IMR-90 (cell line): ENCODE measurements at places on chromosomes 11 and 22.

DNA sequence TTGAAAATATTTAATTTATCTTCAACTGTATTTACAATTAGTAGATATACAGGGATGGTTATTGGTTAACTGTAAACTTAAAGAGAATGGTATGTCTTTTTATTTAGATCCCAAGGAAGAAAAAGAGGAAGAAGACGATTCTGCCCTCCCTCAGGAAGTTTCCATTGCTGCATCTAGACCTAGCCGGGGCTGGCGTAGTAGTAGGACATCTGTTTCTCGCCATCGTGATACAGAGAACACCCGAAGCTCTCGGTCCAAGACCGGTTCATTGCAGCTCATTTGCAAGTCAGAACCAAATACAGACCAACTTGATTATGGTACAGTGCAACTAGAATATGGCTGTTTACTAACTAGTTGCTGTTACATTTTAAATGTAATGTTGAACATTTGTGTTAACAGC, 12.7 kb upstream of the CNTF start:
- DNase-seq: no peak

DNA sequence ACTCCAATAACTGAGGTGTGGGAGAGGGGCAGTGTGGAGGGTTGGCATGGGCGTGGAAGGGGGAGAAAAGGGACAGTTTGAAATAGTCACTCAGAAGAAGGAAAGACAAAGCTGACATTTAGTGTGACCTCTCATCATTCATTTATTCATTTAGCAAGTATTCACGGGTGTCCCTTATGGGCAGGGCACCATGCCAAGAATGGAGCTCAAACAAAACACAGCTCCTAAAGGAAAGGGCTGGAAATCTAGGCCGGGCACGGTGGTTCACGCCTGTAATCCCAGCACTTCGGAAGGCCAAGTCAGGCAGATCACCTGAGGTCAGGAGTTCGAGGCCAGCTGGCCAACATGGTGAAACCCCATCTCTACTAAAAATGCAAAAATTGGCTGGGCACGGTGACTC, 19.4 kb upstream of the DGKZ start:
- no peak for DNase-seq

DNA sequence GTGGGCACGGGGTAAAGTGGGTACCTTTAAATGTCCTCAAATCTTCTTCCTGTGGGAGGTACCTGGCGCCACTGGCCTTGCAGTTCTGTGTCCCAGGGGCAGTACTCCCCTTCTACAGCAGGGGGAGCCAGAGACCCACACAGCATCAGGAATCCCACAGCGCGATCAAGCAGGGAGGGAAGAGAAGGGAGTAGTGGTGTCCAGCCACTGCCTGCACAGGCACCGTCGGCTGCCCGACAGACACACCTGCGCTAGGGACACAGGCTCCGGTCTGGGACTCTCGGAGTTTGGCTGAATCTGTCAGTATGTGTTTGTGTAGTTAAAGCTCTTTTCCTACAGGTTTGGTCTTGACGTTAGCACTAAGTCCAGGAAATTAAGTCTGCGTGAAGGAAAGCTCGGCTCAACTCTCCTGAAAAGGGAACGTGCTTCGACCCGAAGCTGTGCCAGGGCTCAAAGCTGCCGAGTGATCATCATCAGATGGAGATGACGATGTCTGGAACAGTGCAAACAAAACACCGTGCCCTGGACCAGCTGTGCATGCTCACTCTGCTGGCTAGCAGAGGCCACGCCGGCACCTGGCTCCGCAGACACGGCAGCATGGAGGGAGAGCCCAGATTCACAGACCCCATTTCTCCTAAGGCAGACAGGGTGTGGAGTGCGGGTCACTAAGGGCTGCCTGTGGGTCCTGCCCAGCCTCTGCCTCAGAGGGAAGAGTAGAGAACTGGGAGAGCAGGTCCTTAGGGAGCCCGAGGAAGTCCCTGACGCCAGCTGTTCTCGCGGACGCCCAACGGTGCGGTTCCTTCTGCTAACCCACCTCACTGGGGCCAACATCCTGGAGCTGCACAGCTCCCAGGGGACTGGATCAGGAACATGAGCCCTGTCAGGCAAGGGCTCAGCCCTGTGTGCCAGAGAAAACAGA, 56.0 kb upstream of the BID start:
- peak; percentile 75 for DNase-seq

DNA sequence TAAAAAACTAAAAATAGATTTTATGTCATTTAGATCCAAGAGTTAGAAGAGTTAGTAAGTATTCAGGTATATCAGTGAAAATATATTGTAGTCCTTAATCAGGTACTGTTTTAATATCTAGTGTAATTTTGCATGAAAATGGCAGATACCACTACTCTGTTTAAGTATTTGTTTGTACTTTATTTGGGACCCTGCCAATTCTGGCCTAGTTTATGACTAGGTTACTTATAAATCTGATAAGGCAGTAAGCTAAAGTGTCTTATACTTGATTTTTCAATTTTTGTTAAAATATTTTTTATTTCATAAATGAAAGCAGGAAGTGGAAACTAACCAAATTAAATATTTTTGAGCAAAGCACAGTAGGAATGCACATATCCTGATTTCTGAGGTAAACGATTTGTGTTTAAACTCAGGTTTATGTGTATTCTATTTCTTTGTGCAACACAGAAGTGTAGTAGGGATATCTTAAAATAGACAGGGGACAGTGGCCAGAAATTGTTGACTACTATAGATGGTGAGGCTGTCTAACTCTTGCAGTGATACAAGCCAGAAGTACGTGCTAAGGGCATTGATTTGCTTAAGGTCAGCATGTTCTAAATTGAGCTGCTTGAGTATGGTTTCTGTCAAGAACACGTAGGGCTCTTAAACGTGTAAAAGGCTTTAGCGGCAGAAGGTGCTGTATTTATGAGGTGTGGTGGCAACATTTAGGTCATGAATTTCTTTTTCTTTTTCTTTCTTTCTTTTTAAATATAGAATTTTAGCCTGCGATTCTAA, 34.0 kb downstream of the HIPK3 start:
- DNase-seq: peak; percentile 18

- DNase-seq: no peak
Measured at GRCh38 chr22:43346521-43346929, 3.4 kb upstream of the SCUBE1 start.

DNA sequence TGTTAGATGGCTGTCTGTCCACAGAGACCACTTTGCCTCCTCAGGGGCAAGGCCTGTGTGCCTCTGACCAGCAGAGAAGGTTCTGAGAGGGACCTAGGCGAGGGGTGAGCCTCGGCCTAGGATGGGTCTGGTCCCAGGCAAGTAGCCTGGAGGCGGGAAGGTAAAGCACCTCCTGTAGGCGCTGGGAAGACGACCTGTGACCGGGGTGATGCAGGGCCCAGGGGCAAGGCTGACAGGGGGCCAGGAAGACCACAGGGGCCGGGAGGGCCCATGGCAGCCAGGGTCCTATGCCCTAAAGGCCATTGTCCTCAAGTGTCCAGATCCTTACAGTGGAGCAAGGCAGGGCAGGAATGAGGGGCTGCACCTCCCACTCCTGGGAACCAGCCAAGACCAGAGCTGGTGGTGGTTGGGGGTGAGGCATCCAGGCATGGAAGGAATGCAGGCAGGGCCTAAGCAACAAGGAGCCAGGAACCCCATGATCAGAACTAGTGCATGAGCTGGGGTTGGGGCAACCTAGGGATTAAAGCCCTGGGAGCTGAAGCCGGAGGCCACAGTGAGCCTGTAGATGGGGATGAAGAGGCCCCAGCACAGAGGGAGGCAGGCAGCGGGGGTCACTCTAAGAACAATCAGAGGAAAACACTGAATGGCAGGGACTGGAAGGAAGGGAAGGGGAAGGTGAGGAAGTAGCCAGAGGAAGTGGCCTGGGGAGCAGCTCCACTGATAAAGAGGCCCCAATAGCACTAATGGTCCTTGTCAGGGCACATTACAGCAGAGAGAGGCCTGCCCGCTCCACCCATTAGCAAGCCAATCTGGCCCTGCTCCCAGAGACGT, 32.9 kb upstream of the KLHL35 start:
- DNase-seq: peak; percentile 52

GRCh38 chr11:46972343-46972742, 35.8 kb downstream of the CSTPP1 start:
- DNase-seq: no peak

GRCh38 chr11:134819041-134819440, 407.0 kb upstream of the B3GAT1 start:
- DNase-seq: no peak

DNA sequence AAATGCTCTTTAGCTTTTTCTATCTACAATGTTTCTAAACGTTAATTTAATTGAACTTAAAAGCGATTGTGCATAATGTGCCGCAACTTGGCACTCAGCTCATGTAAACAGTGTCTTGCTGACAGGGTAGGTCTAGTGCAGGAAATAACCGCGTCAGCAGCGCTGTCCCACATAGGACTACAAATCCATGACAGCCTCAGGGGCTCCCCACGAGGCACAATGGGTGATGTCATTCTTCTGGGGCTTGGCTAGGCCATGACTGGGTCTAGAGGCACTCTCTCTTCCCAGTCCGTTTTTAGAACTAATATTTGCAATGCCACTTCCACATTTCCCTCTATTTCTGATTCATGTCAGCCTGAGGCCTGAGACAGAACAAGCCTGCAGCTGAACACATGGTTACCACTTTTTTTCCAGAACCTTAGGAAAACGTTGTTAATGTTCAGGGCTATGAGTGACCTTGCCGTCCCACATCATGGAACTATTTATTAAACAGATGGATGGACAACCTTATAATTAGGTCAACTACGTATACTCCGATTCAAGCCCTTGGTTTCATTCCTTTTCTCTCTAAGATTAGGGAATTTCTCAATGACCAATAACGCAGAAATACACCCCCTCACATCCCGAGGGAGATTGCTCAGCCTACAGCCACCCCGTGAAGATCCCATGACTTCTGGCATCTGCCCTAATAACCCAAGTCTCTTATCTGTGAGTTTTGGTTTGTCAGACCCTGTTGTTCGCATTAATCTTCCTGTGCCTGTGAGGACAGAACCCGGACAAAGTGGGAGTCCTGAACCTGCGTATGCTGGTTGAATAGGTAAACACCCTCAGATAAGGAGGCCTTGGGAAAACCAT, 19.4 kb upstream of the SNX32 start:
- DNase-seq: peak; percentile 28

- DNase-seq: no peak
Measured at GRCh38 chr11:131418189-131418588, 47.8 kb downstream of the NTM start.

- DNase-seq: no peak
Measured at GRCh38 chr22:35785181-35785923, 67.7 kb downstream of the APOL5 start.

- no peak for DNase-seq
Measured at GRCh38 chr11:9806946-9807687, 143.2 kb downstream of the SWAP70 start.

DNA sequence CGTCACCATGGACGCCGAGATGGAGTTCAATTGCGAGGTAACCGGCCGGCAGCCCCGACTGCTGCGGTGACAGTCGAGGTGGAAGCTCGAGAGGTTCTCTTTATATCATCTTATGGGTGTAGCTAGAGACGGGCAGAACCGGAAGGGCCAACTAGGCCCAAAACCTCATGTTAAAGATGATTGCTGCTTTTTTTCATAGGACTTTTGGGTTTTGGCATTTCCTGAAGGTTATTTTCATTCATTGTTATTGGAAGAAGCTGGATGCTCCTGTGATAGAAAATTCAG, 585 bp downstream of the NF2 start:
- peak; percentile 18 for DNase-seq

- DNase-seq: peak; percentile 35
Measured at GRCh38 chr11:64036087-64037026, 626 bp downstream of the FLRT1 start.

DNA sequence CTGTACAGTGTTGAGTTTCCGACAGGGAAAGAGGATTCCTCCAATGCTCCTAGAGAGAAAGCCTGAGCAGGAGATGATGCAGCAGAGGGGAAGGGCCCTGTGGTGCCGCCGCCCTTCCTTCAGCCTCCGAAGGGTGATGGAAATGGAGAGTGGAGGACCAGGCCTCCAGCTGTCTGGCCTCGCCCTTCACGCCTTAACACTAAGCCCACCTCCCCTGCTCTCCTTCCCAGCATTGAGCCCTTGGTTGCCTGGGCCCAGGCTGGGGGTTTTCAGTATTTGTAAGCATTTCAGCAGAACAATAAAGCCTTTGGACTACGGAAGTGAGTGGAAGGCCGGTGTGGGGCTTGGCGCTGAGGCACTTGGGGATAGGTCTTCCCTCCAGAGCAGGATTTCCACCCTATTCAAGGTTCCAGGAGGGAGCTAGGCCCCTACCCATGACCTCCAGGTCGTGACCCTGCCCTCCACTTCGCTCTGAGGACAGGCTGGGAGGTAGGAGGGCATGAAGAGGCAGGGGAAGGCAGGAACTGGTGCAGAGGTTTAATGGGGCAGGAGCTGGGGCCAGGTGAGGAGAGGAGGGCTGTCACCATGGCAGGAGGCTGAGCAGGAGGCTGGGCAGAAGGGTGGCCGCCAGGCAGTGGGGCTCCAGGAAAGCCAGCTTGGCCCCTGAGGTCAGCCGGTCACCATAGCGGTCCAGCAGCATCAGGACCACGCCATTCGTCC, 21.6 kb downstream of the TREH start:
- DNase-seq: no peak

GRCh38 chr22:43274595-43275240, 68.5 kb downstream of the SCUBE1 start:
- no peak for DNase-seq

DNA sequence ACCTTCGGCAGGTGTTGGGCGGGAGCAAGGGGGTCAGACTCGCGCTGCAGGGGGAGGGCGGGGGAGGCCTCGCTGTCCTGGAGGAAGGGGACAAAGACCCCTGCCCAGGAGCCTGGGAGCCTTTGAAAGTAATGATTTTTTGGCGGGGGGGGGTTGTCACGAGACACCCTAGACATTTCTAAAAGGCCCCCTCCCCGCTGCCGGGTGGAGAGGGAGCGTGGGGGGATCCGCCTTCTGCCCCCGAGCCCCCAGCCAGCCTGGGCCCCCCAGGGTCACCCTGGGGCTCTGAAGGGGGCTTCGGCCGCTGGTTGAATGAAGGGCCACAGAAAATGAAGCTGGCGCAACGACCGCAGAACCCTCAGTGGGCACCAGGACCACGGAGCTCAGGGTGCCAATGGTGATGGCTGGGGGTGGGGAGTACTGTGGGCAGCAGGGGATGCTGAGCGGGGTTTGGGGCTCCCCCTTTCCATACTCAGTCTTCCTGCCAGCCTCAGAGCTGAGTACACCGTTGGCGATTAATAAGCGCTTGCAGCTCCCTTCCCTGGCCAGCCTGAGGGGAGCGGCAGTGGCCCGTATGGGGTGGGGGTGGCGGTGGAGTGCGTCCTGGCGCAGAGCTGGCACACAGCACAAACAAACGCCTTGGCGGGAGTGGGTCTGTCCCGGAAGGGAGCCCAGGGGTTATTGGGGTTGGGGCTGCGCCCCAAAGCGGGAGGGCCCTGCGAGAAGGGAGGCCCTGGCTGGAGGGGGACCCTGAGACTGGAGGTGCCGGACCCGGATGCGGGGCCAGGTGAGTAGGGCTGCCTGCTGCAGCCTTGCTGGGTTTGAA, 1.2 kb upstream of the DUSP8 start:
- DNase-seq: no peak

- no peak for DNase-seq
Measured at GRCh38 chr11:84140386-84141169, 854.4 kb upstream of the CCDC90B start.
